ENCODE measurements at places on chromosomes 12 and 14.

DNA sequence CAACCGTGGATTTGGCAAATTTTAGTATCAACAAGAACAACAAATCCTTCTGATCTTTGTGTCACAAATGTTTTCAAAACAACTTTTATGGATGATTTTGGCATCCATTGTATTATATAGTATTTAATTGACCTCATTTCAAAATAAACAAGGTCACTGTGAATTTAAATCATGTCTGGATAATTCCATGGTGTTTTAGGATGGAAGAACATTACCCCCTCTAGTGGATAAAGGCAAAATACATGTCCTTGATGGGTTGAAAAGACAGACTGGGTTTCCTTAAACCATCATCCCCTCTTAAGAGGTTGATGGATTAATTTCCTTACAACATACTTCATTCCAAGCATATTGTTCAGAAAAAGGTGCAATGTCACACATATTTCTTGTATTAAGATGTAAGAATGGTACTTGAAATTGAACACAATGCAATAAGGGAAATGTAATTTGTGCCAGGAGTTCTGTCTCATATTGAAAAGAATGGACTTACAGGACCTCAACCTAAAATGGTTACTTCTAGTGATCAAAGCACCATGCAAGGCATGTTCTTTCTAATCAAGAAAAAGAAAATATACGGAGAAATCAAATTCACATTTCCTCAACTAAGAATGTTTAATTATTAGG, 352.0 kb downstream of the BCAT1 start:
- no peak for DNase-seq

DNA sequence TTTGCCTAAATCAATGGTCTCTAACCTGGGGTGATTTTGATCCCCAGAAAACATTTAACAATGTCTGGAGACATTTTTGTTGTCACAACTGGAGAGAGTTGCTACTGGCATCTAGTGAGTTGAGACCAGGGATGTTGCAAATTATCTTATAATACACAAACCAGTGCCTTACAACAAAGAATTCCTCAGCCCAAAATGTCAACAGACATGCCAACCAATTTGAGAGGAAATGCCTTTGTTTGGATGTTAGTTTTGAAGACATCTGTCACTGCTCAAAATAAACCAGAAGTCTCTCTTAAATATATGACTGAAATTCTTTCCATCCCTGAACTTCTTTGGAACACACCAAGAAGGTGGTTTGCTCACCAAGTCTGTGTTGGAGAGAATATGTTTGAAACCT, 336.9 kb upstream of the ATP2B1 start:
- DNase-seq, result no peak

DNA sequence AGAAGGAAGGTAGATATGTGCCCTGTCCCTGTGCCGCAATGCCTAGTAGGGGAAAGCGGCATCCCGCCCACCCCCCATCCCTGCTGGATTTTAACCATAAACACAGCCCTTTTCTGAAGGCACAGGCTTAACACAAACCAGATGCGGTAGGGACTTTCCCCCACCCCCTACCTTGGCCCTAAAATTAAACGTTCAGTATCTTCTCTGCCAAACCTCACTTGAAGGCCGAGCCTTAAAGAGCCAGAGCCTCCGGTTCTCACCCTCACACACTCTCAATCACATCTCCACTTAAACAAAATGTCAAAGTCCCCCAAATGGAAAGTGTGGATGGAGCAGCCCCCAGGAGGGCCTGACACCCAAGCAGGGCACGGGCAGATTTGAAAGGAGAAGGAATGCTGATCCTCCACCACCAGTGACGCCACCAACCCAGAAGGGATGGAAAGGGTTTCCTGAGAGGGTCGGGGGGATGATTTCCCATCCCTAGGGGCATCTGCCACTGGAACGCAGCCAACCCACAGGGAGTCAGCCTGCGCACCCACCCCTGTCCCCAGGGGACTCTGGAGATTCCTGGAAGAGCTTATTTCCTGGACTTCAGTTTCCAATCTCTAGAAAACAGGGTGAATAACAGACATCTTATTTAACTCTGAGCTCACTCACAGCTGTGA, 26.4 kb downstream of the ACTN1 start:
- DNase-seq, result no peak

DNA sequence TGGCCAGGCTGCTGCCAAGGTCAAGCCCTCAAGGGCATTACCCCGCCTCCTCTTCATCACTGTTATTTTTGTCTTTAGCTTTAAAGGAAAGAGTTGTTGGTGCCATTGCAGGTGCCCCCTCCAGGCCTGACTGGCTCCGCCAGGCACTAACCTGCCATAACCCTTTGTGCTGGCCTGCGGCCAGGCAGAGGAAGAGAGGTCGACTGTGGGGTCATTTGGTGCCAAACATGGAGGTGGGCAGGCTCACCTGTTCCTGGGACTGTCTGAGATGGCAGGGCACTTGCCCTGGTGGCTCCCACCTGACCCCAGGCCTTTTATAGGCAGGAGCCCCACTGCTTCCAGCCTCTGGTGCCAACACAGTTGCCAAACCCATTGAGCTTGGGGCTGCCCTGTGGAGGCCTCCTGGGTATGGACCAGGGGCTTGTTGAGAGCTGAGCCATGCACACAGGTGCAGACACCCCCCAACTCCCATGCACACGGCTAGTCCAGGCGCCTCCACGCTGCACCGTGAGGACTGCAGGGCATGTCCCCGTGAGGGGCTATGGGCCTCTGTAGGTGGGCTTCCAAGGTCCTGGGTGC, 29.4 kb upstream of the PLD4 start:
- no peak for DNase-seq

- no peak for DNase-seq
These were observed 448.6 kb downstream of the FUT8 start for GRCh38 chr14:65860956-65861611.

DNA sequence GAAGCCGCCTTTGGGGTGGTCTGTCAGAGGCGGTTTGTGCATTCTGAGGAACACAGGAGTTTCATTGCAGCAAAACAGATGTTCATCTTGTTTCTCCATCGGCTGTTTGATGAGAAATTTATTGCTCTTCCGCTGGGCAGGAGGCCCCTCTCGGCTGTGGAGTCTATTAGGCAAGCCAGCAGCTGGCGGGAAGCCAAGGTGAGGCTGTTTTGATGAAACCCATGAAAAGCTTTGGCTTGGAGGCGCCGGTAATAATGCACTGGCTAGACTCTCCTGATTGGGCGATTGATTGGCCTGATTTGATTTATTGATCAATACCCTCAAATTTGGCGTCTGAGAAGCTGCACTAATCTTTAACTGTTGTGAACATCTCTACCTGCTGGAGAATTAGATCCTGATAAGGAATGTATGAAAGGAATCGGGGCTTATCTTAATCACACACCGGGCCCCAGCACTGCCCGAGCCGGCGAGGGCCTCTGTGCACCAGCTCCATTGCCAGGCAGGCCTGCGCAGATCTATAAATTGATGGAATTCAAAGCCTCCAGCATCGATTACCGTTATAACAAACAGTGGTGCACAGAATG, 187.7 kb downstream of the PHETA1 start:
- no peak for DNase-seq

DNA sequence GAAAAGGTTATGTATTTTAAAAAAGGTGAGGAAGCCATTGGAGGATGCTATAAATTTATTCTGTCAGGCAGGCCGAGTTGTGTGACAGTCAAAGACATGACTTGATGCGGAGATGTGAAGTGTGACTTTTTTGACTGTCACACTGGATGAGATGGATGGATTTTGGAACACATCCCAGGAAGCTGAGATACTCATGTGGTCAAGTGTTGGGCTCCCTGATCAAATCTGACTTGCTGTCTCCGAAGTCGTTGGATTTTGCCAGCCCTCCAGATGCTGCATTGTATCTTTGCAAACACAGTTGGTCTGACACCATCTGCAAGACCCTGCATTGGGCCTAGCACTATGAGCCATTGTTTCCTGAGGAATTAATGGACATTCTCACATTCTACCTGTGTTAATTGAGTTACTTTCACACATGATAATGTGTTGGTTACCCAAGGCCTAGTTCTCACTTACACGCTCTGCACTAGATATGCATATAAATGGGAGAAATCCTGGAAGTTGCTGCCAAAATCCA, 204.0 kb upstream of the PRKD1 start:
- no peak for DNase-seq

GRCh38 chr14:99473458-99473857, 7.2 kb downstream of the SETD3 start:
- no peak for DNase-seq

GRCh38 chr14:51039252-51039651, 55.7 kb downstream of the TRIM9 start:
- DNase-seq, result no peak

- no peak for DNase-seq
These were observed 827.9 kb downstream of the FLRT2 start for GRCh38 chr14:86357876-86358275.

GRCh38 chr14:101979666-101980065, 15.3 kb downstream of the DYNC1H1 start:
- DNase-seq, result no peak

DNA sequence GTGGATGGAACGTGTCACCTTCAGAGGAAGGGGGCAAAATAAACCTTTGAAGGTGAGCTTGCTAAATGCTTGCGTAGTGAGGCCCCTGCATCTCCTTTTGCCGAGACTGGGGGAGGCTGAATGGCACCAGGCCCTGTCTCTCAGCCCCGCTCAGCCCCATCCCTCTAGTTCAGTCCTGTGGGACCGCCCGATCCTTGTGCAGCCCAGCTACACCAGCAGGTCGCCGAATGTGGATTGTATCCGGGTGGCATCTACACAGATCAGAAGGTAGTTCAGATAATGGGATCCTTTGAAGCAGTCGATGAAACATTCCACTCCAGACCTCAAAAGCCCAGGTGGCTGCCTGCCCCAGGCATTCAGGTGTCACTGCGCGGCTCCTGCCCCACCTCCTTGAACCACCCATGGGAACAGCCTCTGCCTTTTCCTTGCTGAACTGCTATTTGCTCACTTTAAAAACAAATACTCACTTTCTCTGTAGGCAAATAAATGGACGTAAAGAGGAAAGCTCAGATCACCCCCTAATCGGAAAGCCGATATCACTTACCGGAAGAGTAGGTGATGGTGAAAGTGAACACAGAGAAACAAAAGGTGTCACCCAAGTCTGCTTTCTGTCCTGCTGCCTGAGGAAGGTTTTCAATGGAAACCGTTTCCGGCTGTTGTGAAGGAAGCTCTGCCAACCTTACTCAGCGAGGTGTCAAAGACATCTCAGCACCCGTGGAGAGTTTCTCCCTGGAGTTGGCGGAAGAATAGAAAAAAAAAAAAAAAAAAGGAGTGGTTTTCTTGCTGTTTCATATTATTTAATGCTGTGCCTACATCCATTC, 100.3 kb upstream of the NCOR2 start:
- no peak for DNase-seq

DNA sequence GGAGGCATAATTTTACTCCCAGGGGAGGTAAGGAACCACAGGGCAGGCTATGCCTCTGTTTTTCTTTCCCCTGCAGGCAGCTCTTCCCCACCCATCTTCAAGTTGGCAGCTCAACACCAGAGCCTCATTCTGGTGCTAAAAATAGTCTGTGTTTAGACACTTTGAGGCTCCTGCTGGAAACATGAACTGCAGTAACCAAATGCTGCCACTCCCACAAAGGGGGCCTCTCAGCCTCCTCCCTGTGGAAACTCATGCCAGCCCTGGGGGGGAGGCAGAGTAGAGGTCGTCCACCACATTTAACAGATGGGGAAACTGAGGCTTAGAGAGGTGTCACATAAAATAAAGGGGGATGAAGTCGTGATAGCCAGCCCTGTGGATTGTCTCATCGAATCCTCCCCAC, 61.4 kb downstream of the WSCD2 start:
- DNase-seq, result no peak

DNA sequence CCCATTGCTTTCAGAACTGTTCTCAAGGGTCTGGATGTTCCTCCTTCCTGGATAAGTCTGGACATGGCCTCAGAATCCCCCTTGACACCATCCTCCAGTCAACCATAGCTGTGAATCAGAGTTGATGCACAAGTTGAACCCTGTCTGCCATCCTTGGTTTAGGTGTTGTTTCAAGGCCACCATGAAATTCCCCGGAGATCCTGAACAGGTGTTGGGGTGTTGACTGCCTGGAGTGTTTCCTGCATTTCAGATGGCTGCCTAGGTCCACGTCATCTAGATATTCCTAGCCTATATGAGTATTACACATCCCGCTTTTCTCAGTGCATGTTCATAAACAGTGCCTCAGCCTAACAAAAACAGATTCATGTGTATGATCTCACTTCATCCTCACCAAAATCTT, 86.7 kb upstream of the PWP1 start:
- no peak for DNase-seq

- no peak for DNase-seq
These were observed 206.5 kb downstream of the BCAT1 start for GRCh38 chr12:24742378-24742777.
